ENCODE measurements at places on chromosomes 2 and 18. TPM values are rescaled to one million over a fixed set of nuclear protein-coding genes. Genes with fewer than 3 reads are reported as not detected.

GRCh38 chr2:42099438-42100173 is 51.8 kb downstream of the PKDCC start:
- no peak for DNase-seq
- H3K27ac ChIP-seq, result peak overlapping the region; percentile 76
- no peaks in the 10 kb centered on the region for H3K36me3 ChIP-seq
- peaks cover 84% of the 10 kb centered on the region for H3K4me1 ChIP-seq

GRCh38 chr2:8918412-8918811 is 81.0 kb upstream of the KIDINS220 start:
- no peaks in the 10 kb centered on the region for H3K36me3 ChIP-seq
- H3K4me1 ChIP-seq, result no peaks in the 10 kb centered on the region
- no peaks in the 10 kb centered on the region for H3K27me3 ChIP-seq

GRCh38 chr2:49924044-49924817 is 769.9 kb upstream of the FSHR start:
- no peaks in the 10 kb centered on the region for H3K27me3 ChIP-seq
- H3K4me1 ChIP-seq, result no peaks in the 10 kb centered on the region
- H3K36me3 ChIP-seq, result no peaks in the 10 kb centered on the region
- no peak for DNase-seq

DNA sequence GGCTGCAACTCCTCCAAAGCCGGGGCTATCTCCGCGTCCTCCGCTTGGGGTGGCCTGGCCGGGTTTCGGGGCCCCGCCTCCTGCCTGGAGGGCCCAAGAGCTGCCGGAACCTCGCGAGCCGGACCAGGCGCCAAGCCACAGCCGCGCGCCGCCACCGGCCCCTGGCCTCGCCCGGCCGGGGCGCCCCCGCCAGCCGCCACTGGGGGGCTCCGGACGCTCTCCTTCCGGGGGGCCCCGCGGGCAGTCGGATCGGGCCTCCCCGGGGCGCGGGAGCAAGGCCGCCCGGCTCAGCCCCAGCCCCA is 17.4 kb upstream of the HAAO start:
- peaks cover 5% of the 10 kb centered on the region for H3K4me1 ChIP-seq
- peak overlapping the region; percentile 78 for H3K27ac ChIP-seq
- no peak for DNase-seq
- no peaks in the 10 kb centered on the region for H3K27me3 ChIP-seq
- H3K36me3 ChIP-seq, result no peaks in the 10 kb centered on the region
- peak overlapping the region; percentile 49 for H3K4me3 ChIP-seq

DNA sequence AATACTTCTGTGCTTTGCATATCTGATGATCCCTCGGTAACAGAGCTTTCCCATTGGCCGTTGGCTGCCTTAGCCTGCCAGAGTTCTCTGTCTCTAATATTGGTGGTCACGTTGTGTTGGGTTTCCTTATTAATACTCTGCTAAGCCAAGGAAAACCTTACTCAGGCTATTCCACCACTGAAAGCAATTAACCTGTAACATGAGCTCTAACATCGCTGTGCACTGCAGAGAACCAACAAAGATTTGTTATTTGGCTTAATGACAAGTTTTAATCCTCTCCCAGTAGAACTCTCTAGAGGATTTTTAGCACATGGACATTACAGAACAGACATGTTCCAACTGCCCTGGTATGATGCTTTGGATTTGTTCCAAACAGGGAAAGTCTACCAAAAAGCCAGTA is 825.9 kb upstream of the POU3F3 start:
- H3K4me3 ChIP-seq, result no peak overlapping the region
- no peaks in the 10 kb centered on the region for H3K27me3 ChIP-seq
- H3K36me3 ChIP-seq, result no peaks in the 10 kb centered on the region
- no peak overlapping the region for H3K27ac ChIP-seq
- H3K4me1 ChIP-seq, result no peaks in the 10 kb centered on the region

DNA sequence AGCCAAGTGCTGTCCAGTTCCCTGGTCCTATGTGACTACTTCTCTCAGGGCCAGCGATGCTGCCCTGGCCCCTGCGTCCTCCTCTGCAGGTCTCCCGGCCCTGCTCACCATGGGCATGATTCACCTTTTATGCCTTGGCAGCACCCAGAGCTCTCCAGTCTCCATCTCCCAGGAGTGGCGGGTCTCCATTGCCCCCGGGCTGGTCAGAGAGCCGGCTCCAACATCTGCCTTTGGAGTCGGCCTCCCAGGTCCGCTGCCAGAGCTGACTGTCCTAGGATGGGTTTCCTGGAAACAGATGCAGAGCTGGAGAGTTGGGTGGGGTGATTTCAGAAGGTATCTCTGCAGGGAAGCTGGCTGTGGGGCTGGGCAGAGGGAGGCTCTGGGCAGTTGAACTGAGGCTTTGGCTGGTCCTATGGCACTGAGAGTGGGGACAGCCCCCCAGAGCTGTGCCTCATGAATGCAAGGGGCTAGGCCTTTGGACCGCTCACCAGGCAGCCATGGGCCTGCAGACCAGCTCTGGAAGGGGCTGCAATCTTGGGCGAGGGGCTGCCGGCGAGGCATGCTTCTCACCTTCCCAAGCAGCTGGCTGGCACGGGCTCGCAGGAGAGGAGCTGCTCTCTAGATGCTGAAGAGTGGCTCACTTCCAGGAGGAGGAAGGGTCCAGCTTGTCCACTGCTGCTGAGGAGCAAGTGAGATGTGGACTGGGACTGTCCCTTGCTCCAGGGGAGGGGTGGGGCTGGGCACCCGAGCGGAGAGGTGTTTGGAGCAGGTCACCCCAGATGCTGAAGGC is 59.8 kb upstream of the HS6ST1 start:
- no peaks in the 10 kb centered on the region for H3K4me1 ChIP-seq
- no peaks in the 10 kb centered on the region for H3K27me3 ChIP-seq
- no peak overlapping the region for H3K27ac ChIP-seq
- no peaks in the 10 kb centered on the region for H3K36me3 ChIP-seq

DNA sequence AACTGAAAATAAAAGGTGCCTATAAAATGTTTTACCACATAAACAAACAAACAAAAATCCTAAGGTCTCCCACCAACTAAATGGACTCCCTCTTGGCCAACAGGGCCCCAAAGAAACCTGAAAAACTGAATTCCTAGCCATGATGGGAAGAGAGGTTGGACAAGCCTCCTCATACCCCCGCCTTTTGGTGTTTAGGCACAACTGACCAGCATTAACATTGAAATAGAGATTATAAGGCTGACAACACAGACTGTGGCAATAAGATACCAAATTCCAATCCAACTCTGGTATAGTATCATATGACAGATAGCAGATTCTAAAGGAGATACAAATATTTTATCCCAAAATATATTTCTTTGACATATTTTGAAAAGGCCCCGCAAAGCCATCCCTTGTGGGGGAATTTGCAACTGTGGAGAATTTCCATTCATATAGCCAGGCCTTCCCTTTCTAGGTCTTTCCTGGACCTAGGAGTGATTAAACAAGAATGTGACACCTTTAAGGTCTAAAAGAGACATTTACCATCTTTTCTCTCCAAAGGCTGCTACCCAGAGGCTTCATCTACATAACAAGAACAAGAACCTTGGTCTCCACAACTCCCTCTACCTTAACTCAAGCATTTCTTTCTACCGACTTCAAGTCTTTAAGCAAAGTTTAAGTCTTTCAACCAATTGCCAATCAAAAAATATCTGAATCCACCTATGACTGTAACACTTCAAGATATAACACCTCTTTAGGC is 80.0 kb downstream of the CHN1 start:
- H3K27me3 ChIP-seq, result no peaks in the 10 kb centered on the region
- H3K4me1 ChIP-seq, result no peaks in the 10 kb centered on the region
- no peak for DNase-seq
- no peaks in the 10 kb centered on the region for H3K36me3 ChIP-seq
- H3K27ac ChIP-seq, result no peak overlapping the region

DNA sequence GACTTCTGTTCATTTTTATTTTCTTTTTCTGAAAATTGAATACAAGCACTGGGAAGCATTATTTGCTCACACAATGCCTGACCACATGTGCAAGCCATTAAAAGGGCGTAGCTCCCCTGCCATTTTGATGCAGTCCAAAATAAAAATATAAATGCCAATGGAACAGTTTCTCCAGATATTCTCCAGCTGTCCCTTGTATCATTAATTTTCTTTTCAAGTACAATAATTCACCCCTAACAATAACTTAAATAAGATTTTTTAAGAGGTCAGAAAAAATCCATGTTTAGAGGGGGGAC is 168.0 kb downstream of the TMEFF2 start:
- no peaks in the 10 kb centered on the region for H3K4me1 ChIP-seq
- H3K27me3 ChIP-seq, result no peaks in the 10 kb centered on the region
- DNase-seq, result no peak
- H3K27ac ChIP-seq, result no peak overlapping the region
- no peak overlapping the region for H3K4me3 ChIP-seq

The TACR1 gene
- total RNA-seq, result not detected

DNA sequence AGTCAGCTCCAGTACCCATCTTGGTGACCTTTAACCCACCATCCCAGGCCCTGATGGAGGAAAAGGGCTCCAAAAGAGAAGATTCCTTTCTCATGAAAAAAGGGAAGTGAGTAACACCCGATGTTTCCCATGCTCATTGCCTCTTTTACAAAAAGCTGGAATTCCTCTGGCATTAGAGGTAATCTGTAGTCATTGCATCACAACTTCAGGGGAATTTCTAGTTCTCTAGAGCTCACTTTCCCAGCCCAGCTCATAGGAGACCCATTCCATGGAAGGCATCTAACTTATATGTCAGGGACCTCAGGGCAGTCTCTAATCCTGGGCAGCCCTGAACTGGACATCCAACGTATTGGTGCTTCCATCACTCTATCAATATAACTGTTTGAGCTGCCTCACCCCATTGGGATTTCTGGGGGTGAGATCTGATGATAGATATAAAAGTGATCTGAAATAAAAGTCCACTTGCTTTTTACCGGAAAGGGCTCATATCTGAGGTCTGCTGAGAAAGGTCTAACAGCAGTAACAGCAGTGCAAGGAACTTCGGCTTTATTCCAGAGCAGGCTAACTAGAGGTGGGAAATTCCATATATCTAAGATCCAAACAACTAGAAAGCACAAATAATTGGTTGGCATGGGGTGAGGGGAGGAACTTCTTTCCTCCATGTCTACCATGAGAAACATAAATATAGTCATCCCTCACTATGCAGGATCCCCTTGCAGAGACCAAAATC is 106.1 kb downstream of the ETAA1 start:
- no peaks in the 10 kb centered on the region for H3K27me3 ChIP-seq
- no peaks in the 10 kb centered on the region for H3K4me1 ChIP-seq
- H3K4me3 ChIP-seq, result no peak overlapping the region
- H3K27ac ChIP-seq, result no peak overlapping the region
- H3K36me3 ChIP-seq, result no peaks in the 10 kb centered on the region

The ST6GAL2 gene
- not detected for total RNA-seq

- H3K36me3 ChIP-seq, result no peaks in the 10 kb centered on the region
- H3K27ac ChIP-seq, result no peak overlapping the region
- no peak overlapping the region for H3K4me3 ChIP-seq
- no peaks in the 10 kb centered on the region for H3K4me1 ChIP-seq
- no peak for DNase-seq
These were observed 138.1 kb downstream of the LRRC30 start for GRCh38 chr18:7369006-7369405.

DNA sequence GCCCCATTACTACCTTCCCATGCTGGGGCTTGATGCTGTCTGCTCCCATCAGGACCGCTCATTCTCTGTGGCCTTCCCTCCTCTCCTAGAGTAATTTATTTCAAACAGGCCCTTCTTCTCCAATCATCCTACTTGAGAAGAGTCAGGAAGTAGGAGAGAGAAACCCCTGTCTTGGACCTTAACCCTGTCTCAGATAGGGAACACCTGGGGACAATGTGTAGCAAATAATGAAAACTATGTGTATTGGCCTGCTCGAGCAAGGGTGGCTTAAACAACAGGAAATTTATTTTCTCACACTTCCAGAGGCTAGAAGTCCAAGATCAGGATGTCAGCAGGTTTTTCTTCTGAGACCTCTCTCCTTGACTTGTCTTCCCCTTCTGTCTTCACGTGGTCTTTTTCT is 26.6 kb upstream of the NEMP2 start:
- H3K27me3 ChIP-seq, result no peaks in the 10 kb centered on the region
- no peaks in the 10 kb centered on the region for H3K36me3 ChIP-seq
- no peak overlapping the region for H3K4me3 ChIP-seq
- peaks cover 3% of the 10 kb centered on the region for H3K4me1 ChIP-seq
- no peak for DNase-seq
- no peak overlapping the region for H3K27ac ChIP-seq

The AUP1 gene
- total RNA-seq, result 148 TPM

The SP5 gene
- not detected for total RNA-seq

The FBXO48 gene
- 1.8 TPM for total RNA-seq

The MERTK gene
- 0.30 TPM for total RNA-seq

The FSHR gene
- total RNA-seq, result not detected

- H3K4me3 ChIP-seq, result no peak overlapping the region
- no peak overlapping the region for H3K27ac ChIP-seq
These were observed 44.2 kb downstream of the ZEB2 start for GRCh38 chr2:144475569-144476275.

- H3K27me3 ChIP-seq, result no peaks in the 10 kb centered on the region
- H3K4me3 ChIP-seq, result no peak overlapping the region
- H3K36me3 ChIP-seq, result peaks cover 3% of the 10 kb centered on the region
- no peak for DNase-seq
- no peaks in the 10 kb centered on the region for H3K4me1 ChIP-seq
These were observed 36.7 kb downstream of the PRKD3 start for GRCh38 chr2:37287966-37288365.

GRCh38 chr2:178072383-178073301 is at the start of gene PDE11A:
Gene PDE11A (minus strand): TSS chr2:178072777. CDS start chr2:178072437, 340 bp downstream.
- peaks cover 6% of the 10 kb centered on the region for H3K27me3 ChIP-seq
- H3K4me3 ChIP-seq, result peak within 1 kb of the TSS; percentile 54
- H3K36me3 ChIP-seq, result no peaks in the 10 kb centered on the region
- no peaks in the 10 kb centered on the region for H3K4me1 ChIP-seq

The ARL4C gene
- 235 TPM for total RNA-seq

GRCh38 chr2:239329284-239329971 is 71.4 kb downstream of the HDAC4 start:
- H3K27me3 ChIP-seq, result no peaks in the 10 kb centered on the region
- peaks cover 51% of the 10 kb centered on the region for H3K4me1 ChIP-seq
- no peak for DNase-seq
- no peak overlapping the region for H3K4me3 ChIP-seq

DNA sequence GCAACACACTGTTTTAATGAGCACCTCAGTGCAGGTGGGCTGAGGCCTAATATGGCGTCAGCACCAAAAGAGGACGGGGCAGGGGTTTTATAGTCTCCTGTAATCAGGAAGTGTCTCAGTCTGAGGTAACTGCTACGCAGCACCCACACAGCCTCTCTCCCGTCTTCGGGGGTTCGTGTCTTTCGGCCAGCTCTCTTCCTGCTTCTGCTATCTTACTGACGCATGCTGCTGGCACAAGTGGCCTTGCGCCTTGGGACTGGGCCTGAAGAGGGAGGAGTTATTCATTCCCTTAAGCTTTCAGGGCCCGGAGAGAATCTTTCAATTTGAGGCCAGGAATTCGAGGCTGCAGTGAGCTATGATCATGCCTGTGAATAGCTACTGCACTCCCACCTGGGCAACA is 14.5 kb upstream of the PAPOLG start:
- no peak for DNase-seq
- H3K27me3 ChIP-seq, result peaks cover 17% of the 10 kb centered on the region
- no peak overlapping the region for H3K4me3 ChIP-seq
